ENCODE measurements at places on chromosomes 7 and 10. TPM values are rescaled to one million over a fixed set of nuclear protein-coding genes. Genes with fewer than 3 reads are reported as not detected.

DNA sequence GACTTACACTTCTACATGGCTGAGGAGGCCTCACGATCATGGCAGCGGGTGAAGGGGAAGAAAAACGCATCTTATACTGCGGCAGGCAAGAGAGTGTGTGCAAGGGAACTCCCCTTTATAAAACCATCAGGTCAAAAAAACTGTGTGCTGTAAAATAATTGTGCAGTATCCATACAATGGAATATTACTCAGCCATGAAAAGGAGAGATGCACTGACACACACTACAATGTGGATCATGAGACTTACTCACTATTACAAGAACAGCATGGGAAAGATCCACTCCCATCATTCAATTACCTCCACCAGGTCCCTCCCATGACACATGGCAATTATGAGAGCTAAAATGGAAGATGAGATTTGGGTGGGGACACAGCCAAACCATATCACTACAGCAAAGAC lies 27.2 kb upstream of the CARD11 start:
- no peak overlapping the region for H3K4me3 ChIP-seq
- H3K4me1 ChIP-seq = no peaks in the 10 kb centered on the region
- H3K36me3 ChIP-seq = no peaks in the 10 kb centered on the region
- H3K27me3 ChIP-seq = no peaks in the 10 kb centered on the region
- no peak overlapping the region for H3K27ac ChIP-seq

GRCh38 chr7:15396210-15397158 lies 165.3 kb downstream of the AGMO start:
- no peaks in the 10 kb centered on the region for H3K27me3 ChIP-seq
- no peak for DNase-seq
- no peak overlapping the region for H3K4me3 ChIP-seq

- H3K4me3 ChIP-seq = no peak overlapping the region
- H3K4me1 ChIP-seq = no peaks in the 10 kb centered on the region
- DNase-seq = no peak
- H3K27ac ChIP-seq = no peak overlapping the region
- H3K27me3 ChIP-seq = no peaks in the 10 kb centered on the region
- H3K36me3 ChIP-seq = no peaks in the 10 kb centered on the region
These were observed 165.4 kb downstream of the ADAM12 start for GRCh38 chr10:126222736-126223511.

- H3K4me1 ChIP-seq = no peaks in the 10 kb centered on the region
- H3K27ac ChIP-seq = no peak overlapping the region
- H3K4me3 ChIP-seq = no peak overlapping the region
- no peaks in the 10 kb centered on the region for H3K36me3 ChIP-seq
- H3K27me3 ChIP-seq = no peaks in the 10 kb centered on the region
- DNase-seq = no peak
These were observed 666.7 kb upstream of the KCND2 start for GRCh38 chr7:119606297-119606696.

- no peak for DNase-seq
- H3K27ac ChIP-seq = no peak overlapping the region
- H3K36me3 ChIP-seq = no peaks in the 10 kb centered on the region
- no peak overlapping the region for H3K4me3 ChIP-seq
- H3K4me1 ChIP-seq = no peaks in the 10 kb centered on the region
- H3K27me3 ChIP-seq = no peaks in the 10 kb centered on the region
These were observed 83.6 kb downstream of the FAM53B start for GRCh38 chr10:124660404-124661125.

DNA sequence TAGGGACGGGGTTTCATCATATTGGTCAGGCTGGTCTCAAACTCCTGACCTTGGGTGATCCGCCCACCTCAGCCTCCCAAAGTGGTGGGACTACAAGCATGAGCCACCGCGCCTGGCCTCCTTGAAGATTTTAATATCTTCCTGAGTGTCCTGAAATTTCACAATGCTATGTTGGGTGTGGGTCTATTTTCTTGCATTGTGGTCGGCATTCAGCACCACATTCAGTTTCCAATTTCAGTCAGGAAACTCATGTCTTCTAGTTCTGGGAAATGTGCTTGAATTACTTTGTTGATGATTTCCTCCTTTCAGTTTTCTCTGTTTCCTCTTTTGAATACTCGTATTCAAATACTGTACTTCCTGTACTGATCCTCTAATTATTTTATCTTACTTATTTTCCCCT lies 49.3 kb upstream of the IL6 start:
- H3K36me3 ChIP-seq = no peaks in the 10 kb centered on the region
- no peak for DNase-seq
- H3K4me3 ChIP-seq = no peak overlapping the region
- H3K27me3 ChIP-seq = no peaks in the 10 kb centered on the region
- no peak overlapping the region for H3K27ac ChIP-seq

GRCh38 chr10:129033790-129034272 lies 433.2 kb upstream of the MGMT start:
- no peaks in the 10 kb centered on the region for H3K36me3 ChIP-seq
- no peaks in the 10 kb centered on the region for H3K4me1 ChIP-seq
- no peak overlapping the region for H3K4me3 ChIP-seq
- no peaks in the 10 kb centered on the region for H3K27me3 ChIP-seq
- no peak for DNase-seq

AZGP1 gene
- total RNA-seq = 2.5 TPM
